ENCODE measurements at places on chromosomes 7 and 10.
A peak's percentile ranks its signal among the peaks of the same experiment; 100 is the strongest.

GRCh38 chr7:3733541-3734140, 432.6 kb downstream of the SDK1 start:
- DNase-seq = no peak

DNA sequence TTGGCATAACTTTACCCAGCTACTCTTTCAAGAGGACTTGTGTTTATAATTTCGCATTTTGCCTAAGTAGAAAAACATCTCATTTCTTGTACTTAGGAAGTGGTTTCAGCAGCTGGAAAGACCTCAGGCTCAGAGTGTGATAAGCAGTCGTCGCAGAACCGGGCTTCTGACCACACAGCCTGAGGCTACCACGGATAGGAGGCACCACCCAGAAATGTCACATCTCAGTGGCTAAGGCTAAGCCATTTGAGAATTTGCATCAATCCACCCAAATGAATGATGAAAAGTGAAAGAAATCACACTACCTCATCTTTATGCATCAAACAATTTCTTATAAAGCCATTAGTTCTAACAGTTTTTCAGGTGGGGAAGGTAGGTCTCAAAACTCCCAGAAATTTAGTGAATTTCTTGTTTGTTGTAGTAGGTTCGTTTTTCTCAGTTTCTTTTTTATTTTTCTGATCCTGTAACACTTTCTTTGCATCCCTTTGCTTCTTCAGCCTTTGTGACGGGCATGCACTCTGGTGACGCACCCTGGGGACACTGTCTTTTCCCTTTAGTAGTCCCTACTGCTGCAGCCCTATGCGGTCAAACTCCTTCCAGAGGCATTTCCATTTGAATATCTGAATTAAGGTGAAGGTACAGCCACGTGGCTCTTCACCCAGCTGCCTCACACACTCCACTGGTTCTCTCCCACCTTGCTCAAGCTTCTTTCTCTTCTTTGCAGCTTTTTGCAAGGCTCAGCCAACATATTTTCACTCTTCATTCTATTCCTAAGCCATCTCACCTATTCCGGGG, 68.5 kb downstream of the MAP3K8 start:
- DNase-seq = no peak

GRCh38 chr7:111029574-111030251, 61.2 kb upstream of the LRRN3 start:
- DNase-seq = peak; percentile 60

- DNase-seq = no peak
Measured at GRCh38 chr10:116151076-116151475, 121.9 kb downstream of the GFRA1 start.

DNA sequence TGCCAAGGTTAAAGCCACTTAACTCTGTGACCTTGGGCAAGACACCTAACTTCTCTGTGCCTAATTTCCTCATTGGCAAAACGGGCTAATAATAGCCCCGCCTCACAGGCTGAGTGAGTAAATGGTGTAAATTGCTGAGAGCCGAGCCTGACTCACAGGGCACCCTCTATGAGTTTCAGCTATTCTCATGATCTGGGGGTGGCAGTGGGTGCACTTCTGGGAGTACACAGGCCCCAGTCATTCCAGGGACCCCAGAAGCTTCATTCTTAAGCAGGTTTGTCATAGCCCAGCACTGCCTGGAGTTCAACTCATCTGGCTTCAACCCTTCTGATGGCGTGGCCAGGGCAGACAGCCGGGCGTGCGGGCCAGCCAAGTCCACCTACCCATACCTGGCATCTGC, 137.2 kb downstream of the GRID1 start:
- DNase-seq = no peak

DNA sequence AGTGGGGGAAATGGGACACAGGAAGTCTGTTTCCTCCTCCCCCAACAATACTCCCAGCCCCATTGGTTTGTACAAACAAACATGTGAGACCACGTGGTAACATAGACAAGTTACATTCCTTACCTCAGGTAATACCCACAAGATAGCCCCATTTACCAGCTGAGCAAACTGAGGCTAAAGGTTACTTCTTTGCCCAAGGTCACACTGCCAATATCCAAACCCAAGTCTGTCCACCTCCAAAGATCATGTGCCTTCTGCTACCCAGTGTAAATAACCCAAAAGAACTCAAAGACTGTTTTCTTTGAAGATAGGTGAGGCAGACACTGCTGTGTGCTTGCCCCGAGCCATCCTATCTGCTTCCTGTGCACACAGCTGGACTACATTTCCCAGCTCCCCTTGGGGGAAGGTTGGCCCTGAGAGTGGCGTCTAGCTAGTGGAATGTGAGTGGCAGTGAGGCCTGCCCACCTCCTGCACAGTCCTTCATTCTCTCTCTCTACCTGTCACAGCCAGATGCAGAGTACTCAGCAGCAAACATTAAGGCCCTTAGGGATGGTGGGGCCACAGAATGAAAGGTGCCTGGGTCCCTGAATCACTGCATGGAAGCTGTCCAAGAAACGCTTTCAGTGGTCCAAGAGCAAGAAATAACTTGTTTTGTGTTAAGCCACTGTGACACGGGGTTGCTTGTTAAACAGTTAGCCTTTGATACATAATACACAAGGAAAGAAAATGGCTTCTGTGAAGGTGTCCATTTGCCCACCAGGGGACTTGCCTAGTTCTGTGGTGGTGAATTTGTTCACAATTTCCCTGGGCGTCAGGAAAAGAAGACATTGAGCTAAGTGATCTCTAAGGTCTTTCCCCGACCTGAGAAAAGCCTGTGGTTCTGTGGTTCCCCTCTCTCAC, 257.7 kb upstream of the NFE2L3 start:
- DNase-seq = no peak

DNA sequence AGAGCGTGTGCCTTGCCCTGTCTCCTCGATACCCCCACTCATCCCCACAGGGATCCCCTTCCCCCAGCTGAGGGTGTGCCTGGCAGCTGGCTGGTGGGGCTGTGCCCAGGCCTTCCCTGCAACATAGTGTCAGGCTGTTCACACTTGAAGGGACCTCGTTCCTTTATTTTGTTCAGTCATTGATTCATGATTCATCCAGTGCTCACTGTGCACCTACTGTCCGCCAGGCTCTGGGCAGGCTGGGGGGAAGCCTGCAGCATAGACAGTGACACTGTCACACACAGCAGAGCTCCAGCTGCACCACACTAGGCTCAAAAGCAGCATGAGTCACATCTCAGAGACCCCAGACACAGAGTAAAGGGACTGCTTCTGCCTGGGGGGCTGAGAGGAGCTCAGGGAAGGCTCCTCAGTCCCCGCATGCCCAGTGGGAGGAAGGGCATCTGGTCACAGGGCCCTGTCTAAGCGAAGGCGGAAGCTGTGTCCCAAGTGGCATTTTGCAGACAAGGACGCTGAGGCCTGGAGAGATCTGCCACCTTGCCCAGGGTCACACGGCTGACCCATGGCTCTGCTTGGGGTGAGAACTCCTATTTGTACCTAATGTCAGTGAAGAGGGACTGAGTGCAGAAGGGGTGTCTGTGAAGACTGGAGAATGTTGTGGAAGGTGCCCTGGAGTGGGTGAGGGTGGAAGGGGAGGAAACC, 27.9 kb downstream of the CDH23 start:
- no peak for DNase-seq

- DNase-seq = no peak
Measured at GRCh38 chr7:55469721-55470120, 102.6 kb downstream of the VOPP1 start.

GRCh38 chr7:16399265-16399831, 22.0 kb downstream of the CRPPA start:
- no peak for DNase-seq

GRCh38 chr7:155800741-155801267, 11.5 kb downstream of the SHH start:
- no peak for DNase-seq

GRCh38 chr10:4053940-4054339, 268.9 kb upstream of the KLF6 start:
- DNase-seq = no peak

DNA sequence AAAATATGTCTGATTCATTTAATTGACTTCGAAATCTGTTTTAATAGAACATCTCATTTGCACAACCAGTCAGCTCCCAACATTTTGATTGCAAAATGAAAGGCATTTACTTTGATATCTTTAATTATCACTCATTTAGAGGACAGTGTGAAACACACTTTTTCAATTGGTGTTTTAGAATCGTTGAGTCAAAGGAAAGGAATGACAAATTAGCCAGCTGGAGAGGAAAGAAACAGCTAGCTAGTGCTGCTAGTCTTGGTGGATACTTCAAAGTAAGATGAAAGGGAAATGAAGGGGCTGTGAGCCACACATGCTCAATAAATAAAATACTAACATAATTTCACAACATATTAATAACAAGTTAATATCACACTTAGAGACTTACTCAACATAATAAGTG, 570.2 kb downstream of the PHTF2 start:
- DNase-seq = no peak

- DNase-seq = no peak
Measured at GRCh38 chr7:34236057-34236456, 330.7 kb downstream of the BMPER start.

- peak; percentile 18 for DNase-seq
Measured at GRCh38 chr7:106421181-106421762, 136.5 kb upstream of the NAMPT start.

GRCh38 chr7:158809596-158809995, 19.7 kb downstream of the ESYT2 start:
- no peak for DNase-seq

Data from NCI-H187 (cell line).